ENCODE measurements at places on chromosomes 3 and 15.

DNA sequence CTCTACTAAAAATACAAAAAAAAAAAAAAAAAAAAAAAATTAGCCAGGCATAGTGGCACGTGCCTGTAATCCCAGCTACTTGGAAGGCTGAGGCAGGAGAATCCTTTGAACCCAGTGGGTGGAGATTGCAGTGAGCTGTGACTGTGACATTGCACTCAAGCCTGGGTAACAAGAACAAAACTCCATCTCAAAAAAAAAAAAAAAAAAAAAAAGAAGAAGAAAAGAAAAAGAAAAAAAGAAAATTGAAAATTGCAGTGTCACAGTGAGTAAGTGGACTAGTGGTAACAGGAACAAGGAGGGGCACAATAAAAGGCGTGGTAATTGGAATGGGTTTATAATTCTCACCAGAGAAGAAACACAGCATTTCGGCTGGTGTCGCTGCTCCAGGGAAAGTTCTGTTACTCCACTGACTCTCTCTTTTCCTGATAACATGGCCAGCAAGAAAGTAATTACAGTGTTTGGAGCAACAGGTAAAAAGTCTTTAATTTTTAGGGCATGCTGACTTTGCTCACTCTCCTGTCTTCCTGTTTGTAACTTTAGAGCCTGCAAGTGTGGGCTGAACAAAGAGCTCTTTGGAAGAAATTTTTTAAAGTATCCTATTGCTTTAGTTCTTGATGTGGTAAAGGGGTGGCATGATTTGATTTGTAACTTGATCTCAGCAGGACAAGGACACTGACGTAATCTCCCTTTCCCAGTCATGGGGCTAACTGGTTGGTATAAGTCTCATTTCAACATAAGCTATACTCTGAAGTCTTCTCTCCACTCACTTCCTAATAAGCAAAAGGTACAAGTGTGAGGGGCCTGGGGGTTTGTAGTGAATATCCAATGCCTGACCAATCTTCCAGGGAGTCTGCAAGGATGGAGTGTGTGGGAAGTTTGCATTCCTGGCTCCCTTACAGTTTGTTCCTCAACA is 22.1 kb upstream of the TRA2B start:
- DNase-seq, result no peak

- DNase-seq, result no peak
Measured at GRCh38 chr3:132001999-132002398, 32.8 kb downstream of the CPNE4 start.

DNA sequence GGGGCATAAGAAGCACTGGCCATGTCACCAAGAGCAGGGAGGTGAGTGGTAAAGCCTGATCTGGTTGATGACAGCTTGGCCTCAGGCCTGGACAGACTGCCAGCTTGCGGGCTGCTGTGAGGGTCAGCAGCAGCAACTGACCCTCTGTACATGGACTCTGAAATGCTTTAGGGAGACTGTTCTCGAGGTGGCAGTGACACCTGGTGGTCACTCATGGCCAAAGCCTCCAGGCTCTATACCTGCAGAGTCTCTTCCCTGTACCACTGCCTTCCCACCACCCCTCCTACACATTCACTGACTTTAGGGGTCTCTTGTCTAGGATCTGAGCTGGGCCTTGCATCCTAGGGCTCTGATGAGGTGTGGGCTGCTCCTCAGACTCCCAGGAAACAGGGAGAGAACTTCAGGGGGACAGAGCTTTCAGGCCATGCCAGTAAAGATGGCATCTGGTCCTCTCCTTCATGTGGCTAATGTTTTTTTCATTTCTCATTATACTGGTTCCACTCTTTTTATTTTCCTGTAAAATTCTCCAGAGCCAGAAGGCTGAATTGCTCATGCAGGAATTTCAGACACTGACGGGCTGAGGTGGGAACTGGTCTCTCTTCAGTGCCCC is 17.2 kb upstream of the TIMP4 start:
- DNase-seq, result peak; percentile 8

- DNase-seq, result no peak
Measured at GRCh38 chr3:64872345-64872744, 184.5 kb upstream of the ADAMTS9 start.

DNA sequence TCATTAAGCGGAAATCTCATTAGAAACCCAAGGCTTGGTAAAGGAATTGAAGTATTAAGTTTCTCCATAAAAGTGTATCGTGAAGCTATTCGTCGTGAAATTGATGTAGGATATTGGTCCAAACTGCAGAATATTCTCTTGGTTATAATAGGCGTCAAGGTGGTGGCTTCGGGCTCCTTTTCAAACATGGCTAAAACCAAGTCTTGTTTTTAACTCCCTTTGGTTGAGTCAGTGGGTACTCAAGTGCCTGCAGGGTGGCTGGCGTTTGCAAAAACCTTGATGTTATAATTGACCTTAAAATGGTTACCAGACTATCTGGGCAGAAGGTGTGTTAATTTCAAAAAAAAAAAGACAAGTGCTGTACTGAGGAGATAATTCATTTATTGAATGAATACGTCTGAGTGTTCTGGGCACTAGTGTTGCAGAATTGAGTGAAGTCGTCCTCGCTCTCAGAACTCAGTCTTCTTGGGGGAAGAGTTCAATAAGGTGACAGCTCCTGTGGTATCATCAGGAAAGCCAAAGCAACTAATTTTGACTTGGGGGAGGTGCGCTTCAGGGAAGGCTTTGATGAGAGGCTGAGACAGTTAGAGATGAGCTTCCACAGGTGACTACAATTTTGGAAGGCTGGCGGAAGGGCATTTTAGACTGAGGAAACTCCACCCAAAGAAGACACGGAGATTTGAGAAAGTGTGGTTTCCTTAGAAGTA is 1.5 kb downstream of the UBE2Q2 start:
- no peak for DNase-seq

DNA sequence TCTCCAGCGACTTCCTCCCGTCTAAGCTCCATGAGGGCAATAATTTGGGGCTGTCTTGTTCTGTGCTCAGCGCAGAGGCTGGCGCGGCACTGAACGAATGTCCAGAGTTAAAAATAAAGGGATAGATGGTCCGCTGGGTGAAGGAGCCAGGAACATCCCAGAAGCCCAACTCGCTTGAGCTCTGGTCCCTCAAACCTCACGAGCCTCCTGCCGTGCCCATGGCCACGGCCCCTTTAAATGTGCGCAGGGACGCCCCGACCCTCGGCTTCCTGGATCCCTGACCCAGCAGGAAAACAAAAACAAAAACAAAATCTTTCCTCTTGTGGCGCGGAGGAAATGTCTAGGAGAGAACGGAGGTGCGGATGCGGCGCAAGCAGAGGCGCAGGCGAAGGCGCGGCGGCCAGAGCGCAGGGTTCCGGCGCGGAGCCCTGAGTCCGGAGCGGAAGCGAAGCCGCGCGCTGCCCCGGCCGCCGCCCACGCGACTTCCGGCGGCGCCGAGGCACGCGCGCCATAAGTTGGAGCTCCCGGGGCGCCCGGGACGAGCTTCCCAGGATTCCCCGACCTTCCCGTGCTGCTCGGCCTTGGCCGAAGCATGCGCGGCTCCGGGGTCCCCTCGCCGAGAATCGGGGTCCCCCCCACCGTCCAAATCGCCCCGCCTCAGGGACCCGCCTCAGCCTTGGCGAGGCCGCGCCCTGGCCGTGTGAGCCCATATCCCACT is 52.9 kb upstream of the WNT7A start:
- DNase-seq, result no peak

DNA sequence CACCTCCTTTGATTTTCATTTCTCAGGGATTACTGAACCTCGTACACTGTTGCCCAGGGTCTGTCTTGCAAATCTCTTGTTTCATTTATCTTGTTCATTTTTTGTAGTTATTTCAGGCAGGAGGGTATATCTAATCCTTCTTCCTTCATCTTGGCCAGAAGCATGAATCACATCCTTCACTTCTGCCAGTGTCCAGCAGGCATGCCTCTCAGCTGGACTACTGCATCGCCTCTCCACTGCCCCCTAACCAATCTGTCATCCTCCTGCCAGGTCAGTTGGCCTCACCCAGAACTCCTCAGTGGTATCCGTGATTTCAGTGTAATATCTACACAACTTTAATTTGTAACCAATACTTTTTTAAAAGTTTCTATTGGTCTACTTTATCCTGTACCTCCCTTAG is 297.9 kb downstream of the GABRG3 start:
- DNase-seq, result no peak

- DNase-seq, result no peak
Measured at GRCh38 chr3:179189759-179190158, 41.6 kb downstream of the PIK3CA start.

DNA sequence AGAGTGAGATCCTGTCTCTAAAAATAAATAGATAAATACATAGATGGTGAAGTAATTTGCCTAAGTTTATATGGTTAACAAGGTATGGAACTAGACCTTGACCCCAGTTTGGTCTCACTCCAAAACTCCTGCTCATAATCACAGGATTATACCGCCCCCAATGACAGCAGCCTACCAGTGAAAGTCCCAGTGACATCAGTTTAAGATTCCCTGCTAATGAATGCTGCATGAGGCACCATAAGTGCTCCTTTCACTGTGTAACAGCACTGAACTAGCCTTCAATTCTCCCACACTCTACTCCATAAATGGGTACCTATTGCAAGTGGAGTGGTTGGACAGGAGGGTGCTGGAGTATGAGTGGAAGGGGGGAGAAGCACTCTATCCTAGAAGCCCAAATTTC is 23.7 kb upstream of the THSD4 start:
- DNase-seq, result no peak

DNA sequence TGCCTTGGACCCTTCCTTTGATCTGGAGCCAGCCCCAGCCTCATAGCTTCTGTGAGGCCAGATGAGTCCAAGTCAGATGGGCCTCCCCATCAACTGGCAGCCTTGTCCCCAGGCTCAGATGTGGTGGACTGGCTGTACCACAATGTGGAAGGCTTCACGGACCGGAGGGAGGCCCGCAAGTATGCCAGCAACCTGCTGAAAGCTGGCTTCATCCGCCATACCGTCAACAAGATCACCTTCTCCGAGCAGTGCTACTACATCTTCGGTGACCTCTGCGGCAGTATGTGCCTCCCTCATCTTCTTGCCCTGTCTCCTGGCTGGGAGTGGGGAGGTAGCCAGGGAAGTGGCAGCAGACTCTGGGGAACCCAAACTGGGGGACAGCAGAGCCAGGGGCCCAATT is 6.9 kb upstream of the AP2M1 start:
- DNase-seq, result no peak

DNA sequence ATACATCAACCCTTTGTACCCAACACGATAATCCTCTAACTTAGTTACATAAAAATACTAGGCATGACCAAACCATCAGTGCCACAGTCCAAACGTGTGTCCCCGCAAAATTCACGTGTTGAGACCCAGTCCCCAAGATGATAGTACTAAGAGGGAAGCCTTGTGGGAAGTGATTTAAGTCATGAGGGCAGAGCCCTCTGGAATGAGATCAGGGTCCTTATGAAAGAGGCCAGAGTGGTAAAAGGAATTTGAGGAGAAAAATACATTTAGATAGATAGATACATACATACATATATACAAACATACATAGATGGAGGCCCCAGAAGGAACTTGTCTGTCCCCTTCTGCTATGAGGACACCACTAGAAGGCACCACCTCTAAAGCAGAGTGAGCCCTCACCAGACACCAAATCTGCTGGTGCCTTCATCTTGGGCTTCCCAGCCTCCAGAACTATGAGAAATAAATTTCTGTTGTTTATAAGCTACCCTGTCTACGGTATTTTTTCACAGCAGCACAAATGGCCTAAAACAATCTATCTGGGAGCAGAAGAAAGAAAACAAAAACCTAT is 8.0 kb downstream of the TBC1D2B start:
- no peak for DNase-seq

GRCh38 chr15:86382341-86382740 is 302.7 kb downstream of the AGBL1 start:
- no peak for DNase-seq

- DNase-seq, result no peak
Measured at GRCh38 chr15:41894791-41895463, 1.1 kb upstream of the SPTBN5 start.

GRCh38 chr3:71581457-71582035 is 2.0 kb downstream of the FOXP1 start:
- DNase-seq, result no peak

- peak; percentile 34 for DNase-seq
Measured at GRCh38 chr15:101258238-101259144, 6.6 kb upstream of the CHSY1 start.

GRCh38 chr15:39591141-39591895 is 10.4 kb downstream of the THBS1 start:
- DNase-seq, result no peak

DNA sequence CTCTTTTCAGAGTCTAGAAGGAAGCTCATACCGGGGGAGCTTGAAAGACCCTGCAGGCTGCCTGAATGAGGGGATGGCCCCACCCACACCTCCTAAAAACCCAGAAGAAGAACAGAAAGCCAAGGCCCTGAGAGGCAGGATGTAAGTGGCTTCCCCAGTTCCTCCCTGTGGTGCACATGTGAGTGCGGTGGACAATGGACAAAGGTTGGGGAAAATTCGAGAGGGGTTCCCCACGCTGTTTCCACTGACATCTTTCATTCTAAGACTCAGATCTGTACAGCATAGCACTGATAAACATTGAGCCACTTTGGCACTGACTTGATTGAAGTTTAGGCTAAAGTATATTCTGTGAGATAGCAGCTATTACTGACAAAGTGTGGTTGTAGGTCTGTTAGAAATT is 79.5 kb upstream of the UMPS start:
- no peak for DNase-seq

GRCh38 chr3:15638193-15638890 is 36.8 kb downstream of the BTD start:
- DNase-seq, result no peak

GRCh38 chr3:81723732-81724313 is 37.6 kb downstream of the GBE1 start:
- DNase-seq, result no peak

- no peak for DNase-seq
Measured at GRCh38 chr3:185519021-185519420, 20.2 kb upstream of the TMEM41A start.

GRCh38 chr3:42066516-42067181 is 24.5 kb upstream of the TRAK1 start:
- DNase-seq, result no peak

DNA sequence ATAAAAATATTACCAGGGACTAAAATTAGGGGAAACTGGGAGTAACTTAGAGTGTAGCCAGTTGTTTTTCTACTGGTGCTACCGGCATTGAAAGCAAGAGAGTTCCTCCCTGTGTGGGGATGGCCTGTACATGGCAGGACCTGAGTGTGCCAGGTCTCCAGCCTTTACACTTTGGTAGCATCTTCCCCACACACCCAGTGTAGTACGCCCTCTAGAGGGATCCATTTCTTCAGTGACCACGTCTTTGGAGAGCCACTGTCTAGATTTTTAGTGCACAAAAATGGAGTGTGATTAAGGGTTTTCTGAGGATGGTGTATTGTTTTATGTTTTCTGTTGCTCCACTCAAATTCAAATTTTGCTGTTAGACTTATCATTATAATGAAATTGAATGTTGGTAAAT is 507.0 kb upstream of the TPRG1 start:
- DNase-seq, result no peak

DNA sequence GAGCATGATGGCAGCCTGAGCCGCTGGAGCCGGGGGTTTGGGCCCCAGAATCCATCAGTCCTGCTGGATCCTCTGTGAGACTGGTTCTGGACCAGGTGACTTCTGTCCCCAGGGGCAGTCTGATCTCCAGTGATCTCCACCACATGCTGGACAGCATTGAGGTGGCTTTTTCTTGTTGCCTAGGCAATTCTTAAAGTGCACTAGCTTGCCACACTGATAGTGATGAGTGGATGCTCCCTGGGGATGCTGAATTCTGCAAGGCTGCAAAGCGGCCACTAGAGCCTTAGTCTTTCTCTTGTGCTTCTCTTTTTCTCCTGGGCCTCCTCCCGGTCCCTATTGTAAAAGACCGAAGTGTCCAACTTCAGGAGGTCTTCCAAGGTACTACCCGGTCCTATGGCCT is 70.4 kb upstream of the ATP11B start:
- no peak for DNase-seq

- no peak for DNase-seq
Measured at GRCh38 chr15:75107908-75108838, 84.8 kb downstream of the PPCDC start.
